Hematopoietic multipotent progenitor cell treated with erythropoietin and hydrocortisone succinate and interleukin-3 and kit ligand, for 8 days (in vitro differentiated cells): ENCODE measurements at places on chromosomes 7 and 10.

DNA sequence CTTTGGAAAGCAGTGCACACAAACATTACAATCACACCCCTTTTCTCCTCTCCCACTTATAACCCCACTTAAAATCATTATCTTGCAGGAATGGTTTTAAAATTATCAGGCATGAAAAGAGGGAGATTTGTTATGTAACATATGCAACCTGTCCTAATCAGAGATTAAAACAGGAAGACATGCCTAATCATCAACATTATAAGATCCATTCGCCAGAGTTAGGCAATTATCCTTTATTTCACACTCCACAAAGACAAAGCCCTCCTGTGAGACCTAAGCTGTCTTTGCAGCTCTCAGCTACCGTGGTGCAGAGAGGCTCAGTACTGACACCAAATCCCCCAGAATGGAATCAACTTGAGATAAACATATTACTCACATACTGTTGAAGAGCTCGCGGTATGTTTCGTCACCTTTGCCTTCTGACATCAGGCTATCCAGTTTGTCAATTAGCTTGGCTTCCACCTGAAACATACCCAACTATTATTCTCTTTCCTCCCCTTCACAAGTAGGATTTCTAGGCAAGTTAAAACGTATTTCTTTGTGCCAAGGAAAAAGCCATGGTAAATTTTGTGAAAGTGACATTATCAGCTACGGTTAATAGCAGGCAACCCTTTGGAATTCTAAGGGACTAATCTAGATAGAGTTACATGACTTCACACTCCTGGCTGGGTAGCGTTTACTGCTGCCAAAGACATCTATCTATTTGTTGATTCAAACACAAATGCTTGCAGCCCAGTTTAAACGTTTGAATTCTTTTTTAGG lies 226.2 kb upstream of the IMMP2L start:
- no peak for DNase-seq

GRCh38 chr10:52956861-52957260 lies 184.3 kb upstream of the MBL2 start:
- no peak for DNase-seq

- no peak for DNase-seq
Measured at GRCh38 chr10:92747066-92747465, 57.3 kb downstream of the HHEX start.

- no peak for DNase-seq
Measured at GRCh38 chr10:42475168-42476098, 162.9 kb downstream of the ZNF33B start.

GRCh38 chr10:60894786-60895185 lies 49.2 kb downstream of the RHOBTB1 start:
- no peak for DNase-seq
